ENCODE measurements at places on chromosomes 7 and 10.
A peak's percentile ranks its signal among the peaks of the same experiment; 100 is the strongest.

- peak; percentile 82 for DNase-seq
These were observed 389.0 kb upstream of the PODXL start for GRCh38 chr7:131945313-131945911.

- no peak for DNase-seq
These were observed 135.8 kb upstream of the GPR26 start for GRCh38 chr10:123530166-123530870.

DNA sequence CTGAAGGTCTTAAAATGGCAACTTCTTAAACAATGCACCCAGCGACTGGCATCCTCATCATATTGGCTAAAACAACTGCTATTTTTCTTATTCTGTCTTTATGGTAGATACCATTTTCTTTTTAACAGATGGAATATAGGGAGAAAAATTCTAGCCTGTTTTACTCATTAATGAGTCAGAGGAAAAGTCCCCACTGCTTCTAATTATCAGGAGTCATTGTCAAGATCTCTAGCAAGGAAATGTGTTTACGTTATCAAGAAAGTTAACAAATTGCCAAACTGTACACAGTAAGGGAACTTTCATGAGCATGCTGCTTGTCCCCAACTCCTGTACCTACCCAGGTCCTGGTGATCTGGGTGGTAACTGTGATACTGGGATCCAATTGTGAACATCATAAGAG lies 117.7 kb upstream of the KIAA1217 start:
- DNase-seq: no peak

GRCh38 chr10:128907155-128907941 lies 559.7 kb upstream of the MGMT start:
- no peak for DNase-seq

- no peak for DNase-seq
These were observed 3.6 kb upstream of the TBX20 start for GRCh38 chr7:35257251-35258124.

DNA sequence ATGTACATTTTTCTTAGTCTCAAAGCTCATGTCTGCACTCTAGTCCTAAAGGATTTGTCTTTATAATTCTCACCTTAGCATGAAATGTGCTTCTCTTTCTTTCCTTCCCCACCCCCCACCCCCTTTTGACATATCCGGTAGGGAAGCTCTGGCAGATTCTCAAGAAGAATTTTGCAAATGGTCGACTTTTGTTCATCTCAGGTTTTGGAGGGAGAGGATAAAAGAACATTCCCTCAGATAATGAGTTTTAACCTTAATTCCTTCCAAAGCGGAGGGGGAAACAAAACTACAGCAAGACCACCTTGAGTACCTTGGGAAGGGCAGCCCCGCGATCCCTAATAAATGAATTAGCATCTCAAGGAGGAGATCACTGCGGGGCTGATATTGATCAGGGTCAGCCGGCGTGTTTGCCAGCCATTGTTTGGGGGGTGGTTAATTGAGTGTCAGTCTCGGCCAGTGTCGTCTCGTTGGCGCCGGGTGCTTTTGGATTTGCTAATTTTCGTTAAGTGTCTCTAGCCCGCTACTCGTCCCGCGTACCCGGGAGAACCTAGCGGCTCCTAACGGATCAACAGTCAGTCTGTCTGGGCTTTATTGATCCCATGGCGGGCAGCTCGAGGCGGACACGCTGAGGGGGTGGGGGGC lies 874 bp upstream of the BAMBI start:
- peak; percentile 44 for DNase-seq

DNA sequence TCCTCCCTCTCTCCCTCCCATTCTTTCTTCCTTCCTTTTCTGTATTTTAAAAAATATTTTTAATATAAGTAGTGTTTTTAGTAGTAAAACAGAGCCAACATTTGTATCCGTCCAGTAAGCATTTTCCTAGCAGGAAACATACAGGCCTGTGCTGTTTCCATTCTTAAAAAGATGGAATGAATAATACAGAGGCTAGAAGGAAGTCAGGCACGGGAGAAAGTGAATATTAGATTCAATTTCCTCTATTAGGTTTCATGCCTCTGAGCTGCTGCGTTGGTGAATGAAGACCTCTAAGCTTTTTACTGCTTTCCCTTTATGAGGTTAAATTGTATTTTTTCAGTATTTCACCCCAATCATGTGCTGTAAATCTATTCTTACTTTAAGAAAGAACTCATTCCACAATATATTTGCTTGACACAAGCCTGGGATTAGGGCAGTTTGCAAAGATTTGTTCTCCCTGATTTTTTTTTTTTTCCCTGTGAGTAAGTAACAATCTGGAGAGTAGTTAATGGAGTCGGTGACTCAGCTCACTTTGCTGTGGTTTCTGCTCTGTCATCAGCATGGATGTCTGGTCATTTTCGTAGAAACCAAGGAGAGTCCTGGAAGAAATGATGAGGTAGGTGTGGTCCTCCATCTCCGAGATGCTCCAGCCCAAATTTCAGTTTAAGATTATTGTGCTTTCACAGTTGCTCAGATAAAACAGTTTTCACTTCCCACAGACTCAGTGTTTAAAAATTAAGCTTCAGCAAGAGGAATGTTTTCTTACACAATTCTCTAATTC lies 76.1 kb upstream of the PITRM1 start:
- no peak for DNase-seq

DNA sequence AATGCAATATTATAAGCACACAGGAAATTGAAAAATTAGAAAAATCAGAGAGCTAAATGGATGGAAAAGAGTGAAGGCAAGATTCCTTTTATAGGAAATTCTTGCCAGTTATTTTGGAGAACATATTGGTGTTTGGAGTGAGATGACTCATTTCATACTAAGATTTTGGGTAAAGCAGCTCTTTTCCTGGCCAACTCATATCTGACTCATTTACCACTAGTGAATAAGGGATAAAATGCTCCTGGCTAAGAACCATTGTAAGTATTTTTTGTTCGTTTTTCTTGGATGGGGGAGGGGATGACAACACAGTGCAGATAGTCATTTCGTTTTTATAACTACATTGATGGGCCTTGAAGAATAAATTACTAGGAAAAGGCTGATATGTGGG lies 139.3 kb downstream of the TWIST1 start:
- DNase-seq: no peak

GRCh38 chr7:157412491-157413180 lies 75.8 kb downstream of the DNAJB6 start:
- no peak for DNase-seq

- no peak for DNase-seq
These were observed 21.9 kb downstream of the ADCYAP1R1 start for GRCh38 chr7:31074120-31074383.

DNA sequence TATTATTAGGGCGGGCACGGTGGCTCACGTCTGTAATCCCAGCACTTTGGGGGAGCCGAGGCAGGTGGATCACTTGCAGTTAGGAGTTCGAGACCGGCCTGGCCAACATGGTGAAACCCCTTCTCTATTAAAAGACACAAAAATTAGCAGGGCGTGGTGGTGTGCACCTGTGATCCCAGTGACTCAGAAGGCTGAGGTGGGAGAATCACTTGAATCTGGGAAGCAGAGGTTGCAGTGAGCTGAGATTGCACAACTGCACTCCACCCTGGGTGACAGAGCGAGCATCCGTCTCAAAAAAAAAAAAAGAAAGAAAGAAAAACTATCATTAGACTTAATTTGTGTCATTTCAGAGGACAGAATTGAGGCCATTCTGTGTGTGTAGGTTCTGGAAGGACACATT lies 752.7 kb upstream of the GALNT17 start:
- no peak for DNase-seq

GRCh38 chr10:29039677-29040189 lies 249.1 kb upstream of the LYZL1 start:
- no peak for DNase-seq

DNA sequence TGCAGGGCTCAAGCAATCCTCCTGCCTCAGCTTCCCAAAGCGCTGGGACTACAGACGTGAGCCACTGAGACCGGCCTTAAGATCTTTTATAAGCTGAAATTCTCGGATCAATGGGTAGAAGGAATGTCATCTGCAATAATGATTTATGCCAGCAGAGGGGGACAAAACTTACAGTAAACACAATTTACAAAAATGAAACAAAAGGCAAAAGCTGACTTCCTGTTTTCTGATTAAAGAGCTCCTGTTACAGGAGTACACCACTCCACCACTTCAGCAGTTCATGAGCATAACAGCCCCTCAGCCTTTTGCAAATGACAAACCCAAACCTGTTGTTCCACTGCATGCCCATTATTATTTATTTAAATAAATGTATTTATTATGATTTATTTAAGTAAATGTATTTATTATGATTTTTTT lies 88.5 kb upstream of the ATP6V0A4 start:
- peak; percentile 27 for DNase-seq

- peak; percentile 60 for DNase-seq
These were observed 615 bp upstream of the CNTNAP2 start for GRCh38 chr7:146115851-146116520.

DNA sequence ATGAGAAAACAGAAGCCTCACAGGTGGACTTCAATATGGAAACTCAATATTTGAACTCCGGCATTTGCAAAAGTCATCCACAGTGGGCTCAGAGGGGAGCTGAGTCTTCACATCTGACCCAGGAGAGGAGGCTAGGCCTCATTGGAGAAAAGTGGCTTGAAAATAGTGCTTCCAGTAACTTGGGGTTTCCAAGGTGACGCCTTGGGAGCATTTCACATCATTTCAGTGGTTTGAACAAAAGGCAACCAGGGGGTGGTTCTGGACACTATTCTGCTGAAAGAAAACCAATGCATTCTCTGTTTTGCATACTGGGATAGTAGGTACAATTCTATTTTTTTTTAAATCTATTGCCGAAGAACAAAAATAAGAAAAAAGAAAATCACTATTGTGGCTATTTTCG lies 599.2 kb upstream of the POM121L12 start:
- no peak for DNase-seq

GRCh38 chr10:131617113-131617858 lies 283.5 kb upstream of the PPP2R2D start:
- no peak for DNase-seq

GRCh38 chr10:127157089-127157488 lies 39.3 kb downstream of the INSYN2A start:
- no peak for DNase-seq

DNA sequence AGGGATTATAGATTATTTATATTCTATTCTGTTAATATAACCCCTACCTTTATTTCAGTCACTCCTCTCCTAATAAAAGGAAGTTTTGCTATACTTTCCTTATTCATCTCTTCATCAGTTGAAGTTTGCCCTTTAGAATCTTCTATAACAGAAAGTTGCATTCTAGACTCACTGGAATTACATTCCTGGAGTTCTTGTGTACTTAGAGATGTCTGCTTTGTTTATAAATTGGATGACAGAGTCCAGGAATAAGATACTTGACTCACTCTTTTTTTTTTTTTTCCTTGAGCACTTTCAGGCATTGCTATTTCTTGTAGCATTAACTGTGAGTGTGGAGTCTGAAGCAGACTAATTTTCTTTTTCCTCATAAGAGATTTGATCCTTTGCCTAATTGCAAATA lies 640.8 kb downstream of the XPNPEP1 start:
- no peak for DNase-seq

GRCh38 chr7:150942001-150942590 lies 36.0 kb downstream of the KCNH2 start:
- DNase-seq: no peak

DNA sequence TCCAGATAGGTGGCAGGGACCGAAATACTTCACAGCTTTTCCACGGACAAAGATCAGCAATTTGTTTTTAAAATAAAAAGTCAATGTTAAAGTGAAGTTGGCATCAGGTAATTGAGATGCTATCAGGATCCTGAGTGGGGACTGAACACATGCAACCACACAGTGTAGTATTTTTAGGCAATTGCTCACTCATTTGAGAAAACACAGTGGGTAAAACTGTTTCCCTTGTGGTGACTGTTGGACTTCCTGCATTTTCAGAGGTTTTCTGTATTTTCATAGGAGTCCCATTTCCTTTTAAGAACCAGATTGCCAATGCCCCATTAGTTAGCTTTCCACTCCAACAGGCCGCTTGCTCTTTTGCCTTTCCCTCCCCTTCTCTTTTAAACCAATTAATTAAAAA lies 159.5 kb upstream of the ZNF32 start:
- DNase-seq: no peak

- no peak for DNase-seq
These were observed 1.5 kb downstream of the KMT2E start for GRCh38 chr7:105015390-105015965.

DNA sequence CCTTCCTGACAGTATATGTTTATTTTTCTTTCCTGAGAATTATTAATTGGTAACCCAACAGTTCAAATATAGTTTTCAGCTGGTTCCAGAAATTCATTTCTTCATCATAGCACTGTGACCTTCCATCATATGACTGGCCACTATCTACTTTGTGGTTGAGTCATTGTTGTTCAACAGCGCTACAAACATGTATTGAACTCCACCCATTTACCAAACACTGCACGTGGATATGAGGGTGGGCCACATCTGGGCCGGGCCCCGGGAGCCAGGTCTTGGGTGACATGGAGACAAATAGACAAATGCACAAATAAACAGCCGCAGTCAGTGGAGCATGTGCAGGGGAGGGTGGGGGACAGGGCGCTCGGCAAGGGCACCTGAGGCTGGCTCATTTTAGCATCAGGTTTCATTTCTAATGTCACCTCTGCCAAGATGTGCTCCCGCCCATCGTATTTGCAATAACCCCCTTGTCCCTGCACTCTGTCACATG lies 24.0 kb upstream of the EEPD1 start:
- DNase-seq: no peak

DNA sequence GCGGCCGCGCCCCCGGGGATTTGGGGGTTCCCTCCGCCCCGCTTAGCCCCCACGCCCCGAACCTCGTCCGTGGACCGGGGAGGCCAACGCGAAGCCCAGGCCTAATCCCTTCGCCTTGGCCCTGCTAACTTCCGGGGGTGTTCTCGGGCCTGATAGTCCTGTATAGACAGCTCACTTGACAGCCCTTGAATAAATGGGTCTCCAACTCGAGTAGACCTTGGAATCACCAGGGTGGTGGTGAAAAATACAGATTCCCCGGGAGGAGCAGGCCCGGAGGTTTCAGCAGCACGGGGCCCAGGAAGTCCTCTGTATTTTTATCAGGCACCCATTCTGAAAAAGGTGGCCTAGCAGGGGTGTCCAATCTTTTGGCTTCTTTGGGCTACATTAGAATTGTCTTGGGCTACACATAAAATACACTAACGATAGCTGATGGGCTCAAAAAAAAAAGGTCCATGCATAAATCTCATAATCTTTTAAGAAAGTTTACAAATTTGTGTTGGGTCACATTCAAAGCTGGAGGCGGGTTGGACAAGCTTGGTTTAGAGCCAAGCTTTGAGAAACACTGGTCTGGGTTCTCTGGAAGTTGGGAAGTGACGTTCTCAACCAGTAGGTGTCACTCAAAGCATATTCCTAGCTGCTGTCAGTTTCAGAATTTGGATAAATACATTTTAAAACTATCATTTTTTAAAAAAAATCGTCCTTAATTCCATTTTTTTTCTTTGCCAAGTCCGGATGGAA lies 221.7 kb downstream of the PHTF2 start:
- peak; percentile 48 for DNase-seq

DNA sequence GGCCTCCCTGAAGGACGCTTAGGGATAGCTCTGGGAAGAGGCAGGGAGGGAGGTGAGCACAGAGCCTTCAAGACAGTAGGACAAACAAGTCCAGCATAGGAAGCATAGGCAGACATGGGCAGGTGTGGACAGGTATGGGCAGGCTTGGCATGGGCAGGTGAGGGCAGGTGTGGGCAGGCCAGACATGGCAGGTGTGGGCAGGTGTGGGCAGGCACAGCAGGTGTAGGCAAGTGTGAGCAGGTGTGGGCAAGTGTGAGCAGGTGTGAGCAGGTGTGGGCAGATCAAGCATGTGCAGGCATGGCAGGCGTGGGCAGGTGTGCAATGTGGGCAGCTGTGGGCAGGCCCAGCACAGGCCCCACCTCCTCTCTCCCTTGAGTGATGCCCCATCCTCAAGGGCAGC lies 148.8 kb upstream of the ZMIZ1 start:
- no peak for DNase-seq

All from endothelial cell (in vitro differentiated cells).